ENCODE measurements at places on chromosomes 3 and 15.

DNA sequence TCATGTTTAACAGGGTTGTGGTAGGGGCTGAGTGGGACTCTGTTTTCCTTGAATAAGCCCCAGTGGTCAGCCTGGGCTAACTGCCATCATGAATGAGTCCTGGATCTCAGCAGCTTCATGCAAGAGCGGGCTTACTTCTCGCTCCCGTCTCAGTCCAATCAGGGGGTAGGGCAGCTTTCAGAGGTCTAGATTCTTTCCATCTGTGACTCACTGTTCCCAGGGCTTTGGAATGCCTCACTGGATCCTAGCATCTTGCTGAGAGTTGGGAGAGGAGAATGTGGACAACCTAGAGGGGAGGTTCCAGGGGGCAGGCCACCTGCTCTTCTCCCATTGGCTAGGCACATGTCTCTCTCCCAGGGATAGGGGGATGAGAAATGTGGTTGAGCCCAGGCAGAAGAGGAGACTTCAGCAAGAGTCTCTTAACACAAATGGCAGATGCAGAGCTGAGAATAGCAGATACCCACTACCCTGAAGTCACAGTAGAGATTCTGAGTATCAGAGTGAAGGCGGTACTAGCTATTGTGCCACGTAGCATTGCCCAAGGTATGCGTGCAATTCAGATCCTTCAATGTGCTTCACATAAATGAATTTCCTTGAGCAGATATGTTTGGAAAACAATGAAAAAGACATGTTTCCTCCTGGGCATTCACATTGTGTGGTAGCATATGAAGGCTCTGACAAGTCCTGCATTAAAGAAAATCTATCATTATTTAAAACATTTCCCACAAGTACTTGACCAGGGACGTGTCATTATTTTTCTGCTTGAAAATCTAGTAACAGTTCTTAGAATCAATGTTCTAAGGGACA lies 257.7 kb upstream of the PROK2 start:
- peak; percentile 75 for DNase-seq

DNA sequence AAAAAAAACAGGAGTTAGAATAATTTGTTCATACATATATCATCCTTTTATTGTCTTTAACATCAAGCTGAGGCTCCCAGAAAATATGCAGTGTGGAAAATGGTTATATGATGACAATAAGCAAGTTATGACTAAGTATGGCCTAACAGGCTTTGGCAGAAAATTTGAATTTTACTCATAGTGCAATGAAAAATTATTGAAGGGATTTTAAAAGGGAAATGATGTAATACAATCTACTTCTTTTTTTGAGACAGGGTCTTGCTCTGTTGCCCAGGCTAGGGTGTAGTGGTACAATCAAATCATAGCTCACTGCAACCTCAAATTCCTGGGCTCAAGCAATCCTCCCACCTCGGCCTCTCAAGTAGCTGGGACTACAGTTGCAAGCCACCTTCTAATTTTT lies 78.7 kb downstream of the FAIM start:
- no peak for DNase-seq

DNA sequence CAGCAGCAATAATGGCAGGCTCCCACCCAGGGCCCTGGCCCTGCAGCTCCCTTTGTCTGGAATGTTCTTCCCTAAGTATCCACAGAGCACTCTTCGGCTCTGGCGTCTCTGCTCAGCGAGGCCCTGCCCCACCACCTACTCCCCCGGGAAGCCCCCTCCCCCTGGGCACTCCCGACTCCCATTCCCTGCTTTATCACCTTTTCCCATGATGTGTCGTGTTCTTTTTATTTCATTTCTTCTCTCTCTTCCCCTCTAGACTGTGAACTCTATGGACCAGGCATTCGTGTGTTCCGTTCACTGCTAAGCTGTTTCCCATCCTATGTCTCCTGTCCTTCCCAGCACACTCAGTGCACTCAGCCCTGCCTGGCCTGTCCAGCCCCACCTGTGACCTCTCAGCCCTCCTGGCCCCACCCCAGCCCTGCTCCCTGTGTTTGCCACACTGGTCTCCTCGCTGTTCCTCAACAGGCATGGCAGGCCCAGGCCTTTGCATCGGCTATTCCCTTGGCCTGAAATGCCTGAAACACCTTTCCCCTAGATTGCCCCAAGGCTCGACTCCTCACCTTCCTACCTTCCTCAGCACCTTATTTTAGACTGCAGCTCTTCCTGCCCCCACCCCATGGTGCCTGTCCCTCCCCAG lies 107.4 kb downstream of the TPRA1 start:
- no peak for DNase-seq

- no peak for DNase-seq
Measured at GRCh38 chr3:57893668-57894067, 114.6 kb upstream of the FLNB start.

GRCh38 chr3:58564456-58565160 lies 12.6 kb downstream of the FAM107A start:
- DNase-seq = peak; percentile 35

GRCh38 chr3:29370476-29371420 lies 89.9 kb downstream of the RBMS3 start:
- no peak for DNase-seq

DNA sequence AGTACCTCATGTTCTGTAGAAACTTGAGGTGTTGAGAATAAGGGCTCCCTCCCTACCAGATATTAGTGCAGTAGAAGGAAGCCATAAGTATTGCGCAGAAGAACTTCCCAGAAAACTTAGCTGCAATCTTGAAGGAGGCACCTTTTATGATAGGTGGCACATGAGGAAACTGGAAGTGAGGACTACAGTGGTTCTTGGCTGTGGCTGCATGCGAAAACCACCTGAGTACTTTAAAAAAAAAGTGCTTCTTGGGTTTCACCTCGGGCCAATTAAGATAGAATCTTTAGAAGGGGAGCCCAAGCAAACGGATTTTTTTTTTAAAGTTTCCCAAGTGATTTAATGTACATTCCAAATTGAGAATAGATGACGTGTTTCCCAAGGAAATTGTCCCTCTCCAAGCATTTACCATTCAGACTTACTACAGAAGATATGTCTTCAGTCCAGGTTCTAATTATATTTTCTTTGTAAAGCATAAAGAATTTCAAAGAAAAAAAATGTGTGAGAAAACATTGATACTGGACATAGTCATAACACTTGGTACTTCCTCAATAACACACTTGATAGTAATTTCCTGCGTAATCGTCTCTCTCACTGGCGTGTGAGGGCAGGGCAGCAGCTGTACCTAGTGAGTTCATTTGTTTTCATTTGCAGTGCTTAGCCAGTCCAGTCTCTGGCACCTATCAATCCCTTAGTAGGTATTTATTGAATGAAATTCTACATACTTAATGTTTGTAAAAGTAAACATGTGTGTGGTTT lies 12.3 kb upstream of the NR1I2 start:
- peak; percentile 28 for DNase-seq

DNA sequence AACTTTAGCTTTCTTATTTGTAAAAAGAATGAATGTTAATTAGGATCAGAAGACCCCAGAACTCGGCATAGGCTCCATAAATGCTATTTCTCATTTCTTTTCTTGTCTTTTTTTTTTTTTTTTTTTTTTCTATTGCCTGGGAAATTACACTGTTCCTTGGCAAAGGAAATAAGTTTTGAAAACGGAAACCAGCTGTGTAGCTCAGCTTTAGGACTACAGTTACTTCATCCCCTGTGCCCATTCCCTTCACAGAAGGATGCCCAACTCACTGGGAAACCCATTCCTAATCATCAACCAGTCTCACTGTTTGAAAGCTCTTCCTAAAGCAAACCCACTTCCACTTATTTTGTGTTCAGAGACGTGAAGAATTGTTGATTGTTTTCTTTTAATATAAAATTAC lies 254.0 kb upstream of the IL12A start:
- no peak for DNase-seq

DNA sequence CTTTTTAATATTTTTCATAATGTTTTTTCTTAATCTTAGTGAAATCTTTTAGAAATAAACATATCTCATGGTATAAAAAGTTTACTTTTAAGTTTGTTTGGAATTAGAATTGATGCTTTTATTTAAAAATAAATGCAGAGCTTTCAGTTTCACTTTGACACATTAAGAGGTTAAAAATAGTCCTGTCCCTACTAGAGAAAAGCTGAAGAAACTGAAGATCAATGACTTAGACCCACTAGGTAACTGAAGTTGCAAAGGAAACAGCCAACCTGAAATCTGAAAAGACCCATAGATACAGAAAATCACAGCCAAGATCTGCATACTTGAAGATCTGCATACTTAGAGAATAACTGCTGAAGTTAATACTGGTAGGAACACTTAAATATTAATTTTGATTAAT lies 237.6 kb downstream of the RAP2B start:
- no peak for DNase-seq

- DNase-seq = no peak
Measured at GRCh38 chr15:45050587-45050986, 27.6 kb downstream of the SORD start.

DNA sequence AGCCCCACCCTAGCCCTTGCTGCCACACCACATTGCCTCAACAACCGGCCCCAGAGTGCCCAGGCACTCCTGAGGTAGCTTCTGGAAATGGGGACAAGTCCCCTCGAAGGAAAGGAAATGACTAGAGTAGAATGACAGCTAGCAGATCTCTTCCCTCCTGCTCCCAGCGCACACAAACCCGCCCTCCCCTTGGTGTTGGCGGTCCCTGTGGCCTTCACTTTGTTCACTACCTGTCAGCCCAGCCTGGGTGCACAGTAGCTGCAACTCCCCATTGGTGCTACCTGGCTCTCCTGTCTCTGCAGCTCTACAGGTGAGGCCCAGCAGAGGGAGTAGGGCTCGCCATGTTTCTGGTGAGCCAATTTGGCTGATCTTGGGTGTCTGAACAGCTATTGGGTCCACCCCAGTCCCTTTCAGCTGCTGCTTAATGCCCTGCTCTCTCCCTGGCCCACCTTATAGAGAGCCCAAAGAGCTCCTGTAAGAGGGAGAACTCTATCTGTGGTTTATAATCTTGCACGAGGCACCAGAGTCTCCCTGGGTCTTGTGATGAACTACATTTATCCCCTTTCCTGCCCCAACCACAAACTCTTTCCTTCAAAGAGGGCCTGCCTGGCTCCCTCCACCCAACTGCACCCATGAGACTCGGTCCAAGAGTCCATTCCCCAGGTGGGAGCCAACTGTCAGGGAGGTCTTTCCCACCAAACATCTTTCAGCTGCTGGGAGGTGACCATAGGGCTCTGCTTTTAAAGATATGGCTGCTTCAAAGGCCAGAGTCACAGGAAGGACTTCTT lies 39.1 kb downstream of the MESD start:
- no peak for DNase-seq

- no peak for DNase-seq
Measured at GRCh38 chr3:10513306-10513705, 7.9 kb upstream of the ATP2B2 start.

- no peak for DNase-seq
Measured at GRCh38 chr15:31305375-31305774, 21.3 kb upstream of the KLF13 start.

GRCh38 chr3:139940622-139941021 lies 5.6 kb downstream of the CLSTN2 start:
- no peak for DNase-seq

- DNase-seq = no peak
Measured at GRCh38 chr3:107524326-107524840, 1.6 kb downstream of the BBX start.

DNA sequence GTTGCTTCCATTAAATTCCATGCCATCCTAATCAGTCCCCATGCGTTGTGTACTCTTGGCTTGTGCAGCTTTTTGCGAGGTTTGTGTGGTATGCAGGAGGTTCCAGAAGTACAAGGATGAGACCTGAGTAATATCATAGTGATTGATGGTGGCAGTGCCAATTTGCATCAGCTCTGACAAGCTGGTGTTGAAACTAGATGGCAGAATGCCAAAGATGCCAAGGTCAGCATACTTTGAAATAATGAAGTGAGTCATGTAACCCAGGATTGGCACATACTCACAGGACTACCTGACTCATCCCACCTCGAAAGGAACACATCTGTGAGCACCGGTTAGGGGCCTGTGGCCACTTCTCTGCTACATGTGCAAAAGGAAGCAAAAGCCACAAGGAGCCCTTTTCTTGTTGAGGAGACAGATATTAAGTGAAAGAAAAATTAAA lies 14.3 kb downstream of the KAT2B start:
- DNase-seq = peak; percentile 85

DNA sequence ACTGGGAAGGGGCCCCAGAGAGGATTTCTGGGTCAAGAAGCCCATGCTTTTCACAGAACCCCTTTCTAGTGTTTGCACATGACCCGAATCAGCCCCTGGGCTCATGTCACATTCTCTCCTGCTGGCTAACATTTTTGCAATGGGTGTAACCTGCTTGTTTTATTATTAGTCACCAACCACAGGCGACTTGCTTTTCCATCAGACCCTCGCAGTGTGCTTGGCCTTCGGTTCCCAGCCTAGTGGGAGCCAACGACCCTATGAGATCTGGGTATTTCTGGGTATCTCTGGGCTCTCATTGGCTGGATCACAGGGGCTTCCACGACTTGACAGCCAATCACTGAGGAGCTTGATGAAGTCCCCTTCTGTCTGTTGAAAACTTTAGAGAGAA lies 11.0 kb upstream of the FBLN2 start:
- DNase-seq = peak; percentile 66

DNA sequence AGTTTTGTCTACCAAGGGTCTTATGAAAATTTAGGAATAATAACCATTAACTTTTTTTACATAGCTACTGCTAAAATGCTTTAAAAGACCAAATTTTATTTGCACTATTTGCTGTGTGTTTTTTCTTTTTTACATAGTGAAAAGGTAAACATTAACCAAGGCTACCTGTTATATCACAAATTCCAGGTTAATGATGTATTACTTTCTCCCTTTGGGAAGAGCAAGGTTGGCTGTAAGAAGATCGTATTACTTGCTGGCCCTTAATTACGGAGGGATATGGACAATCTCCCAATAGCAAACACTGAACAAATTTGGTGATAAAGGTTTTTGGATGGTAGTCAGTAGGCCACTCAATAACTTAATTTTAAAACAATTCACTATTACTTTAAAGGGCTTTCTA lies 22.4 kb downstream of the LRRC58 start:
- no peak for DNase-seq

GRCh38 chr3:29144361-29144760 lies 136.5 kb upstream of the RBMS3 start:
- no peak for DNase-seq

Data from skeletal muscle cell (primary cell).